CD4-positive, alpha-beta T cell treated with Interleukin-15 for 4 hours (primary cell): ENCODE measurements at places on chromosomes 2 and 18.

DNA sequence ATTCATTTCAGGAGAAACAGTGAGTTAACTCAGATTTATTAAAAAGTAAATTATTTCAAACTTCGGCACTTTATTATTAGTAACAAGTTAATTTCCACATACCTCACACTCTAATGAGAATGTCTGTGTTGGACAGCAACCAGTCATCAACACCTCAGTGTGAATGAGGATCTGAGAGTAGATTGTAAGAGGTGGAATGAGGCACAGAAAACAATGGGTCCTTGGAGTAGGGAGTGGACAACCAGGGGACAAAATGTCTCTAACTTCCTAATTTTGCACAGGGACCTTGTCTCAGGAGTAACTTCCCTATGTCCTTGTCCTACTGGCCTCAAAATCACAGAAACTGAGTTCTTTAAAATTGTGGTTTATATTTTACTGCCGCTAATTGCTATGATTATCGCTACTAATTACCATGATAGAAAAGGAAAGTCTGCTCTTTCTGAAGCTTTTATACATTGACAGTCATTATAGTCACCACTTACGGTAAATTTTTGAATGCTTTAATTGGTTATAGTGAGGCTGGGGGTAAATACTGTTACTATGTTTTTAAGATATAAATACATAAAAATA, 82.2 kb upstream of the LRPPRC start:
- DNase-seq, result no peak

DNA sequence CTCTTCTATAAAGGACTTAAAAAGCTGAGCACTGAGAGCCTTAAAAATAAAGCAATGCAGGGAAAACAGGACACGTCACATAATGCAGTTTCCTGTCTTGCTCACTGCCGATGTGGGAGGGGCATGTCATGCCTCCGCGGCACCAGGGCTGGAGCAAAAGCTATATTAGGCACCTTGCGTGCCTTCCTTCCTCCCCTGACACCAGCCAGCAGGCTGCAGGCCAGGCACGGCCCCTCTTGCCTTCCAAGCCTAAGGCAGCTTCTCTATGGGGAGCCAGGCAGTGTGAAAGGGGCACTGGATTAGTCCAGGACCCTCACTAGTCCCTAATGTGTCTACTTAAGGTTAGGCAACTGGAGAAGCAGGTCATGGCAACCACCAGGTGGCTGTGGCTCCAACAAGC, 26.3 kb downstream of the MRPL35 start:
- DNase-seq, result peak; percentile 32

DNA sequence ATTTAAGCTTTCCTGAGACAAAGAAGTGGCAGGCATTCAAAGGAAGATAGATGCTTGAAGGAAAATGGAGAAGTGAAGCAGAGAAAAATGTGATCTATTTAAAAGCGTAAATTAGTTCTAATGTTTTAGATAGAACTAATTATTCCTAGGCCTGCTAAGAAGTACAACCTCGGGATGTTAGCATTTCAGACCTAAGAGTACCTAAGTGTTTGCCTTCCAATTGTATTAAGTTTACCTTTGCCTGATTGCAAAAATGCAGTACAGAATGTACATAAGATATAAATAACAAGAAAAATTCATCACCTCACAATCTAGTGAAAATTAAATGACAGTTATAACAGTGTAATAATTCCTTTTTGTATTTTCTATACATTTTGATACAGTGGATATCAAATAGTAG, 71.1 kb upstream of the HNMT start:
- DNase-seq, result no peak

DNA sequence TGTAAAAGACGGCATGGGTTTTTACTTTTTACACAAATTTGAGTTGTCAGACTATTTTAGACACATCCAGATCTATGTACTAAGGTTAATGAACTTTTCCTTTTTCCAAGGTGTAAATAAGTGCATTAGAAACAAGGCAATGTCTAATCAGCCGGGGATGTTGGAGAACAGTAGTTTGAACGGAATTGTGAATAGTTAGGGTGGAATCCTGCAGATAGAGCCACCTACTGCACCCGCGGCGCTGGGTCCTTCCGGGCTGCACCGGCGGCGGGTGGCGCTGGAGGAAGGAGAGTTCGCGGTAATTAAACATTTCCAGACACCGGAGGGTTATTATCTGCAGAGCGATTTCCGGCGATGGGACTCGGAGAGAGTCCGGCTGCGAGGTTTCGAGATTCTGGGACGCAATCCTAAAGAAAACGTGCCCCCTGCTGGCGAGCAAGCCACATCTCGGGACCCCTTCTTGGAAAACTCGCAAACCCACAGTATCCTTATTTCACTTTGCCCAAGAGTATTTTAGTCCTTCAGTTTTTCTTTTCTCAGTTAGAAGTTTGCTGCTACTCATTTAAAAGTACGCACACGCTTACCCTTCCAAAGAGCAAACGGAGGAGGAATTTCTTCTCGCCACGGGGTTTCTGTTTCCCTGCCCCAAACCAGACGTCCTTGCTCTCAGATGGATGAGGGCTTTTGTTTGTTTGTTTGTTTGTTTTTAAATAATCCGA, 4.5 kb upstream of the OSR1 start:
- peak; percentile 43 for DNase-seq

DNA sequence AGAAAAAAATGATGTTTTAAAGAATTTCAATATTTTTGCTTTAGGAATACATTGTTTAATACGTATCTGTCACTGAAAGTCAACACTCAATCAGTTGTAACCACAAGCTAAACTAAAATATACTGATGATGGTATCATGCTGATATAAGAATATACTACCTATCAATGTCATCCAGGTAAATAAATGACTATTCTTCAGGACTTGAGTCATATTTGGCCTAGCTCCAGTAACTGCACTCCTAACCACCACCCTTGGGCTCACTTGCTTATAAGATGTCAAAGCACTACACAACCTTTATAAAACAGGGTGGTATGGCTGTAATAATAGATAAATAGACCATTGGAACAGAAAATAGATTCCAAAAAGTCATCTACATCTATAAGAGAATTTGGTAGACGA, 48.8 kb downstream of the RND3 start:
- no peak for DNase-seq

DNA sequence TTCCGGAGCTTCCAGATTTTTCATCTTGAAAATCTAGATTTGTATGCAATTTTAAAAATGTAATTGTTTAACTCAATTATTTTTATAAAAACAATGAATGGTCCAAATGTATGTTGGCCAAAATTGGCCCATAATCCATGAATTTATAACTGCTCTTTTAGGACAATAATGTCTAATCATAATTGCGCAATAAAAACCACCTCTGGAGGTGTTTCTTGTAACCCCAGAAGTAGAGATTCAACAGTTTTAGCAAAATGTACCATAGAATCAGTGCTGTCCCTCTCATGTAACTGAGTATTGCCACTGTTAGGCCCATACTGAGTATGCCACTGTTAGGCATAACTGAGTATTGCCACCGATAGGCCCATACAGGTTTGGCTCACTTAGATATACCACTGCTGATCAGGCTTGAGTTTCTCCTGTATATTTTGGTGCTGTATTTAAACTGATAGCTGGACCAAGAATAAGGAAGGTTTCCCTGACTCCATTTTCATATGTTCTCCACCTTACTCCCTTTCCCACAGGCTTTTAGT, 70.8 kb upstream of the EPB41L5 start:
- no peak for DNase-seq

GRCh38 chr18:77876319-77876865, 626.7 kb downstream of the GALR1 start:
- DNase-seq, result no peak

- DNase-seq, result no peak
Measured at GRCh38 chr2:80420530-80421208, 116.1 kb upstream of the LRRTM1 start.

- no peak for DNase-seq
Measured at GRCh38 chr2:78318275-78318674, 707.2 kb upstream of the REG3G start.

- DNase-seq, result no peak
Measured at GRCh38 chr2:66872986-66873754, 438.2 kb downstream of the MEIS1 start.

DNA sequence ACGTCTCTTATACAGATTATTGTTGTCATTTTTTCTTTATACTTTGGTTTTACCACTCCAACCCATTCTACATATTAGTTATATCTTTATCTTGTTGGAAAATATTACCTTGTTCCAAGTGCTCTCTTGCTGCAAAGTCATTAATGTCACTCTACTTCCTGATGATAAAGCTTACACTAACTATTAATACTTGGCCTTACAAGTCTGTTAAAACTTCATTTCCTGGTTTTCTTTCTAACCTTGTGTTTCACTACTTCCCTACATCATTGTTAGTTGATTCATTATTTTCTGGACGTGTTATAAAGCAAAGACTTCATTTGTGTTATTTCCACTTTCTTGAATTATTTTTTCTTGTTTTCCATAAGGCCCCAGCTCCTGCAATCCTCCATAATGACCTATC, 382.6 kb upstream of the CDH20 start:
- DNase-seq, result no peak

- DNase-seq, result no peak
Measured at GRCh38 chr2:225434014-225434413, 34.5 kb downstream of the NYAP2 start.

DNA sequence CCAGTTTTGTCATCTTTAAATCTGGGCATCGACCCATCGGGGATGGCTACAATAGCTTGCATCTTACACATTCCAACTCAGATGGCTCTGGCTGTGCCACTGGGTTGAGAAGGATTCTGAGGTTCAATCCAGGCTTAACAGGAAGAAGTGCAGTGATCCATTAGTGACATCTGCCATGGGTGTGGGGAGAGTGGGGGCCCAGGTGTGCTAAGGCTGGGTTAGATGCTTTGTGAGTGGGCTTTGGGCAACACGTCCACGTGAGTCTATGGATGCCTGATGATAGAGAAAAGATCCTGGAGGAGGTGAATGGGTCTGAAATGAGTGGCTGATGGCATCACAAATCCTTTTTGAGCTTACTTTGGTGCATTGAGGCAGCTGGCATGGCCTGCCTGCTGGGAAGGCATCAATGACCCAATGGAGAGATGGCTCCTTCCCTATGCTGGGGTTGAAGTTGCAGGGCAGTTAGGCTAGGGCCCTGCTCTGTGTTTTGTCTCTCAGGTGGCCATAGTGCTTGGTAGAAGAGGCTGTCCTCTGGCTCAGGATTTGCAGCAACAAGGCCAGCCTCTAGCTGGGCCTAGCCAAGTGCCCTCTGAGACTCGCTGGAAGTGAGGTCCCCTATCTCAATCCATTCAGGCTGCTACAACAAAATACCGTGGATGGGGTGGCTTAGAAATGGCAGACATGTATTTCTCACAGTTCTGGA, 56.7 kb downstream of the HS1BP3 start:
- DNase-seq, result no peak

DNA sequence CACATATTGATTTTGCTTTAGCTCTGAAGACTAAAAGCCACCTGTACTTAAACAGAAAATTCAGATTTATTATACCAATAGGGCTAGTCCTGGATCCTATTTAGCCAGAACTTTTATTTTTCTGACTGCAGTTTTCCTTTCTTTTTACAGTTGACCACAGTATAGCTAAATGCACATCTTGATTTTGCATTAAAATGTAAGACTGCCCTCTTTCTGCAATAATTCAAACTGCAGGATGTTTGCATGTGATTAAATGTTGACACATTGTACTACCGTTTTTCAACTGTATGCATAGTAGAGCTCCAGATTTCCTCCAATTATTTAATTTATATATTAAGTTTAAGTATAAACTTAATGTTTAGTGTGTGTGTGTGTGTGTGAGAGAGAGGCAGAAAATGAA, 1262.9 kb downstream of the SUCLG1 start:
- DNase-seq, result no peak

DNA sequence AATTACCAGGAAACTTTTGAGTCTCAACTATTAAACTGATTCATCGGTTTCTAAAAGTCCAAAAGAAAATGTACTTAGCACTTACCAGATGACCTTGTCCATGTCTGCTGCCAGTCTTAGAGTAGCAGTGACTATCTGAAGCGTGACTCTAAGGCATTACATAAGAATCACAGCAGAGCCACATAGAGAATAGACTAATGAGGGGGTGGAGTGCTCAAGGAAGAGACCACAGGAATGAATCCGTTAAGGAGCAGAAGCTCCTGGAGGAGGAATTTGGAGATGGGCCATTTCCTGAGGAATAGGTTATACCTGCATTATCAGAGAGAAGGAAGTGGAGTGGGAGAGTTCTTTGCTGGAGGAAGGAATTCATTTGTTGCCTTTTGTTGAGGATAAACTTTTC, 116.0 kb downstream of the MAP3K20 start:
- no peak for DNase-seq

DNA sequence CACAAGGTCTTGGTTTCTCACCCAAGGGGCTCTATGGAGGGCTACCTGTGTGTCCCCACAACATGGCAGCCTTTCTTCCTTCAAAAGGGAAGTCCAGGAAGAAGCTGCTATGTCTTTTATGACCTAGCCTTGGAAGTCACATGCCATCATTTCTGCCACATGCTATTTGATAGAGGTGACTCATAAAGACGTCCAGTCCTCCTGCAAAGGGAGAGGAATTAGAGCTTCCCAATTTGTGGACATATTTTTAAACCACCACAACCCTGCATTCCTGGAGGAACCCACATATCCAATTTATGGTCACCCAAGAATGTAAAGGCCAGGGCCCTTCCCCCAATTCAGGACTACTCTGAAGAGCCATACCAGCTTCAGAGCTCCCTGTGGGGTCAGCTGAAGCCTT, 246.2 kb downstream of the CYP26B1 start:
- DNase-seq, result no peak

DNA sequence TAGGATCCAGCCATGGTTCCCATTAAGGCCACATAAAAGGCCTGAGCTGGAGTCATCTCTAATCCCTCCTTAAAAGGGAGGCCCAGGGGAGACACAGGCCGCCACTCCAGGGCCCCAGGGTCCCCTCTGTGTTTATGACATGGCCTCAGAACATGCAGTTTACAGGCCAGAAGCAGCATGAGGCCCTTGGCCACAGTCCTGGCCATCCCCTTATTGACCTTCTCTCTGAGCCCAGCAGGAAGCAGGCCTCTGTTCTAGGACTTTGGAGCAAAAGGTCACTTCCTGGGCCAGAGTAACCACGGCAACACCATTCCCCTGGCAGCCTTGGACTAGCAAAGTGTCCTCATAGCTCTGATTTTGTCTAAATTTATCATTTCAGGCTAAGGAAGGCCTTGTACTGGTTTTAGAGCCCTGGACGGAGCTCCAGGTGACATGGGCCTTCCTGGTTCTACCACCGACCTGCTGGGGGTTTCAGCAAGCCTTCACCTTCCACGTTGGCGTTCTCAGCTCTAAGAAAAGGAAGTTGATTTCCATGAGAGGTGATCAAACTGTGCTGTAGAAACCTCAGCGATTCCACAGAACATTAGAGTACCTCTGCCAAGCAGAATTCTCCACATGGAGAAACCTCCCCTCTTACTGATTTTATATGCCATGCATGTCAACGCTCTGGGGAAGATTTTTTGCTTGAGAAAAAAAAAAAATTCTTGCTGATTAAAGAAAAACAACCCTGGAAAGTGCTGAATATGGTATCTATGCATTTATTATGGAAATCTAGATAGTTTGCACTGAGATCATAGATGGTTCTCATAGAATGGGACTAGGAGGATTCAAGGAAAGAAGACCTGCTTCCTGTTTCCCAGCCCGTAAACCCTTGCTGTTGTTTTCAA, 53.7 kb downstream of the HS1BP3 start:
- no peak for DNase-seq

GRCh38 chr2:132949108-132949507, 279.1 kb upstream of the LYPD1 start:
- no peak for DNase-seq
